ENCODE measurements at places on chromosomes 6 and 20.

- no peak for DNase-seq
Observed at GRCh38 chr6:157665180-157665579, 157.9 kb upstream of the SNX9 start.

DNA sequence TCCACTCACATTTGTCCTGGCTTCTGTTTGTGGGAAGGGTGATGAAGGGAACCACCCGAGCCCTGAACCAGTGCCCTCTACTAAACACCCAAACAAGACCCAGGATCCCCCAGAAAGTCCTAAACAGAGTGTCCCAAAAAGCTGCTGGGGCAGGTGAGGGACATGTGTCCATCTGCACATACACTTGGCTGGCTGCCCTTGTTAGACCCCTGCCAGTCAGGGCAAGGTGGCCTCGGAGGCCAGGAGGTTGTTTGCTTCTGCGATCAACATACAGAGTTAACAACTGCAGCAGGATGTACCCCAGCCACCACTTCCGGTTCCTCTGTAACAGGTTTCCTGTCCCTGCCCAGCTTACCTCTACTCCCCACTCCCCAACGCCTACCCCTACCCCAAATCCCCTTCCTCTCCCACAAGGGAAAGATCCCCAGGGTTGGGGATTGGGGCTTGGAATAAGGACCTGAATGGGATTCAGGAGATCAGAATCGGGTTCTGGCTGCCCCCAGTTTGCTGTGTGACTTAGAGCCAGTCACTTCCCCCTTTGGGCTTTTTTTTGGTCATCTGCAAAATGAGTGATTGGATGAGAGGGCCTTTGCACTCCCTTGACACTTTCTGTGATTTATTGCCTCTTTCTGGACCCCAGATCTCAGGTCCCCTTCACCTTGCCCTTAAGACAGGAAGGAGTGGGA lies 13.9 kb downstream of the DEF6 start:
- DNase-seq: no peak

DNA sequence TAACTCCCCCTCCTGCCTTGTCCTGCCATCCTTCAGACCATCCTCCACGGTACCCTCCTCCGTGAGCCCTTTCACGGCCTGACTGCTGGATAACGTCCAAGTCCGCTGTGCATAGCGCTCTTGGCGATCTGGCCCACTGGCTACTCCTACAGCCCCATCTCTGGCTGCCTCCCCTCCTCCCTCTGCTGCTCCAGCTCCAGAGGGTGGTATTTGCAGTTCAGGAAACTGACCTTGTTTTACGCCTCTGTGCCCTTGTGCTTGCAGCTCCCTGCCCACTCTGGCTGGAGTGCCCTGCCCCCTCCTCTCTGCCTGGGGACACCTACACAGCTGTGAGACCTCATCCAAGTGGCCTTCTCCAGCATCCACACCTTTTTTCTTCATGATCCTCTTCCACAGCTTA lies 6.5 kb upstream of the RREB1 start:
- no peak for DNase-seq

DNA sequence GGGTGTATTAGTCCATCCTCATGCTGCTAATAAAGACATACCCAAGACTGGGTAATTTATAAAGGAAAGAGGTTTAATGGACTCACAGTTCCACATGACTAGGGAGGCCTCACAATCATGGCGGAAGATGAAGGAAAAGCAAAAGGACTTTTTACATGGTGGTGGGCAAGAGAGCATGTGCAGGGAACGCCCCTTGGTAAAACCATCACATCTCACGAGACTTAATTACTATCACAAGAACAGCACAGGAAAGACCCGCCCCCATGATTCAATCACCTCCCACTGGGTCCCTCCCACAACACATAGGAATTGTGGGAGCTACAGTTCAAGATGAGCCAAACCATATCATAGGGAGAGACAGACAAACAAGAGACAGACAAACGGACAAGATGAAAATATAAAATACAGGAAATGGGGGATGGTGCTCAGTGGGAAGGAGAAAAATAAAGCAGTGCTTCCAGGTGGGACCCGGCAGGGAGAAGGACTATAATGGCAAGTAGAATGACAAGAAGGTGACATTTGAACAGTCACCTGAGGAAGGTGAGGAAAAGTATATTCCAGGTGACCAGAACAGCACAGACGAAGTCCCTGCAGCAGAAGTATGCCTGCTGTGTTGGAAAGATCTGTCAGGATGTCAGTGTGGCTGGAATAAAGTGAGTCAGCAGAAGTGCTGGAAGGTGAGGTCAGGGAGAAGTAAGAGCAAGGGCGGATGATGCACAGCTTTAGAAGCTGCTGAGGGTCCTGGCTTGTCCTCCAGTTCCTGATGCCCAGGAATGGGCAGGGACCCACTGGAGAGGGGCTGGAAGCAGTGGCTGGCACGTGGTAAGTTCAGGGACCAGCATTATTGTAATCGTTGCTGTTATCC lies 61.1 kb downstream of the SLC2A10 start:
- no peak for DNase-seq

DNA sequence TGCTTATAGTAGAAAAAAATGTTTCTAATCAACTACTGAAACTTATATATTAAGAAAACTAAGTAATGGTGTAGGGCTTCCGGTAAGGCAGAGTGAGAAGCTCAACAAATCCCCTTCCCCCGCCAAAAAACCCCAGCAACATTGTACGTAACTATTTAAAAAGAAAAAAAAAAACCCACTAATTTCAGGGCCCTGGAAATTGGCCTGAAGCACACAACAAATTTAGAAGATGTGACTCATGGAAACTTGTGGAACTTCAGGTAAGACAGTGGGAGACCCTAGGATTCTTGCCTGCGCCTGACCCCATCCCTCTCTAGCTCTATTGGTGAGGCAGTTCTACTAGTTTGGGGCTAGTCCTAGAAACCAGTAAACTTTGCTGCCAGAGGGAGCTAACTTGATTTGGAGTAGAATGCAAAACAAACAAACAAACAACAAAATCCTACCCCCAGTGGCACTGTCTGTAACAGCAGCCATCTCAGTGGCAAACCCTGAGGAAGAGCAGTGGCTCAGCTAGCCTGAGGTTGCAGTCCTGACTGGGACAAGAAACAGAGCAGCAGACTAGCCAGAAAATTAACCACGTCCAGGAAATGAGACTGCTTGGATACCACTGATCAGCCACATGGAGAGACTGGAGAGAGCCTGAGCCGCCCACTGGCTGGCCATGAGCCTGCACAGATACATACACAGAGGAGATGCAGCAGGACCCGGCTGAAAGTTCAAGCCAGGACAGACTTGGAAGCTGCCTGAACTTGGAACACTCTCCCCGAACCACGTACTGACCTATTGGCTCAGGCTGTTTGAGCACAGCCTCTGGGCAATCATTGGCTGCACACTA lies 135.1 kb downstream of the TBXT start:
- peak; percentile 27 for DNase-seq

GRCh38 chr6:126812651-126813050 lies 305.8 kb upstream of the RSPO3 start:
- DNase-seq: no peak

DNA sequence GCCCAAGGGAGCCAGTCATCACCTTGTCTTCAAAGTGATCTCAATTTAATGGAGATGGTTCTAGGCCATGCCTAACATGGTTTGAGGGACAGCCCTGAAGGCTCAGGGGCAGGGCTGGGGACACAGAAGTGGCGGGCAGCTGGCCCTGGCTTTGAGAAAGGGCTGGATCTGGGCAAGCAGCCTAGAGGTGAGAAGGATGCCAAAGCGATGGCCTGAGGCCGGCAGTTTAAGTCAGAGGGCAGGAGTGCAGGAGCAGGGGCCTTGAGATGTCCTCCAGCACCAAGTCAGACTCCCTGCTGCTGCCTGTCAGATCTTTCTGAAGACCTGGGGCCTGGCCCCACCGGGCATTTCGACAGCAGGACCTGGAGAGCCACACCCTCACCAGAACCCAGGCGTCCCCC lies 28.4 kb upstream of the APMAP start:
- DNase-seq: no peak

- DNase-seq: no peak
Observed at GRCh38 chr20:64065062-64065973, 2.3 kb downstream of the TCEA2 start.

DNA sequence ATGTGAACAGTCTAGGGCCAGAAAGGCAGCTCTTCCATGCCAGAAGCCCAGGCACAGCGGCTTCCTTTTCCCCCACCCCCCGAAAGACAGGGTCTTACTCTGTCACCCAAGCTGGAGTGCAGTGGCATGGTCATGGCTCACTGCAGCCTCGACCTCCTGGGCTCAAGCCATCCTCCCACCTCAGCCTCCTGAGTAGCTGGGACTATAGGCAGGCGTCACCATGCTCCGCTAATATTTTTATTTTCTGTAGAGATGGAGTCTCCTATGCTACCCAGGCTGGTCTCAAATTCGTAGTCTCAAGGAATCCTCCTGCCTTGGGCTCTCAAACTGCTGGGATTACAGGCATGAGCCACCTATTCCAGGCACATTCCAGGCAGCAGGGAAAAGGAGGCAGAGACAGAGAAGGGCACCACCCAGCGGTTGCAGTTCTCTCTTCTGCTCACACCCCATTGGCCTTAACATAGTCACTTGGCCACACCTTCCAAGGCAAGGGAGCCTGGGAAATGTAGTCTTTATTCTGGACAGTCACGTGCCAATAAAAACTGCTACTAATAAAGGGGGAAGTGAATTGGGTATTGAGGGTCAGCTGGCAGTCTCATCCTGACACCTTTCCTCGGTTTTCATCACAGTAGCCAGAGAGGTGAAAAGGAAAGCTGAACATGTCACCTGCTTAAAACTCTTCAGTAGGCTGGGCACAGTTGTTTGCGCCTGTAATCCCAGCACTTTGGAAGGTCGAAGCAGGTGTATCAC lies 205.9 kb downstream of the ZMYND8 start:
- DNase-seq: peak; percentile 61

- DNase-seq: no peak
Observed at GRCh38 chr6:31467151-31467550, 30.8 kb upstream of the MICB start.

GRCh38 chr20:11155156-11155756 lies 481.5 kb upstream of the JAG1 start:
- no peak for DNase-seq

DNA sequence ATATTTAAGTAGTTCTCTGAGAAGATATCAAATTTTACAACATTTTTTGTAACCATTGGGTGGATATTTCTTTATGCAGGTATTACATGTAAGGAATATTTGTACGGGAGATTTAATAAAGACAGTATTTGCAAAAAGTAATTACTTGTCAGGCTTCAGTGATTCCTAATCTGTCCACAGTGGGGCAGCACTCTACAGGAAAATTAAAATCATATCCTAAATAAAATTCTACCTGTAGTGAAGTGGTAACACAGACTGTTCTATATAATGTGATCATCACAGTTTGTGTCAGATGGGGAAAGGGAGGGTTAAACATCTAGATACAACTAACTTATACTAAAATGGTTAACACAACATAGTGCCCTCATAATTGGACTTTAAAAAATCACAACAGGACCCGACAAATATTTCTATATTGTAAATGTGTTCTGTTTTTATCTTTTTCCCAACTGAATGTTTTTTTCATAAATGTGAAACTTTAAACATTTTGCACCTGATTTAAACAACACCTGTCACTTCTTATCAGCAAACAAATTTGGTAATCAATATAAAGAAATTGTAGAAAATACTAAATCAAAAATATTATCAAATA lies 145.6 kb upstream of the MANEA start:
- peak; percentile 25 for DNase-seq

GRCh38 chr6:20814494-20814893 lies 280.2 kb downstream of the CDKAL1 start:
- no peak for DNase-seq

DNA sequence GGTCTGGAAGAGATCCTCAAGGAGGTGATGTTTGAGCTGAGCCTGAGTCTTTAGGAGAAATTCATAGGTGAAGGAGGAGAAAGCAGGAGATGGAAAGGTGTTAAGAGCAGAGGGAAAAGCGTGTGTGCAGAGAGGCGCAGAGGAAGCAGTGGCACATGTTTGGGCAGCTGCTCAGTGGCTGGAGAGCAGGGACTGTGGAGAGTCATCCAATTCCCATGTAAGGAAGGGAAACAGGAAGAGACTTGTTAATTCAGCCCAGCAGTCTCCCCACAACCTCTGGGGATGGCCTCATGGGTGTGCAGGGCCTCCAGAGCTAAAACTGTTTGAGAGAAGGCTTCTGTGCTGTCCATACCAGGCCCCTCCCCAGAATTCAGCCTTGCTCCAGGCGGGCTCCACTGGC lies 16.2 kb downstream of the AAR2 start:
- no peak for DNase-seq

DNA sequence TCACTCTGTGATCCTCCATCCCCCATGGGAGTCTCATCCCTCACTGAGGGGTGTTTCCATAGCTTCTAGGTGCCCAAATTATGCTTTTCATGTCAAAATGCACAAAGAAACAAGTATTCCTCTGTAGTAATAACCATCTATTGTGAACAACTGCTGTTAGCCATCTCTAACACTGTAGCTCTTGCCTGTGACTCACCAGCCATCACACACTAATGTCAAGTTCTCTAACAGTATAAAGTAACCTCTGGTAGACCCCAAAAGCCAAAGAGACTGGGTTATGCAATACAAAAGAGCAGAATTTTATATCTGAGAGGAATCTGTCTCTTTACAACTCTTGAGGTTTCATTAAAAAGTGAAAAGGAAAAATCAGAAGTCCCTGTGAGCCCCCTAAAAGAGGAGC lies 25.4 kb upstream of the IYD start:
- no peak for DNase-seq

DNA sequence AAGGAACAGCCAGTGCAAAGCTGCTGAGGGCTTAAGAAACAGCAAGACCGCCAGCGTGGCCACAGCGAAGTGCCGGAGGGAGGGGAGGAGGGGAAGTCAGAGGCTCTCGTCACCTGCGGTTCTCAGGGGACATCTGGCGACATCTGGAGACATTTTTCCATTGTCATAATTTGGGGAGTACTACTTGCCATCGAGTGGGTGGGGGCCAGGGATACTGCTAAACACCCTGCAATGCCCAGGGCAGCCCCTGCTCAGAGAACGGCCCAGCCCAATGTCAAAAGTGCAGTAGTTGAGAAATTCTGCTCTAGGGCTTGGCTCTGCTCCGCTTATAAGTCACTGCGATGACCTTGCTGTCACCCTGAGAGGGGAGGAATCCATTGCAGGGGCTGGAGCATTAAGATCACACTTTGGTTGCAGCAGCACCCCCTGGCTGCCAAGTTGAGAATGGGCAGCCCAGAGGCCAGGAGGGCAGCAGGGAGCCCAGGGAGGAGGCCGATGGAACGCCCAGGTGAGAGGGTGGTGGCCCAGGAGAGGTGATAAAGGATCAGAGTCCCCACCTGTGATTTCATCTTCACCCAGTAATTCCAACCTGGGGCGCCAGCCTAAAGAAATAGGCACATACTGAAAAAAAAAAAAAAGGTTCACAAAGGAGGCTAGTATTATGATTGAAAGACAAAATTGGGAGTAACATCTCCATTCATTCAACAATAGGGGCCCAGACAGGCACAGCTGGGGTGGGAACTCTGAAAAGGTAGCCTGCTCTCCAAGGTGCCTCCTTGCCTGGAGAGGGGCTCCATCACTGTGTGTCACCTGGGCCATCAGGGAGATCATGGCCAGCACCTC lies 218.2 kb downstream of the BMP7 start:
- no peak for DNase-seq

DNA sequence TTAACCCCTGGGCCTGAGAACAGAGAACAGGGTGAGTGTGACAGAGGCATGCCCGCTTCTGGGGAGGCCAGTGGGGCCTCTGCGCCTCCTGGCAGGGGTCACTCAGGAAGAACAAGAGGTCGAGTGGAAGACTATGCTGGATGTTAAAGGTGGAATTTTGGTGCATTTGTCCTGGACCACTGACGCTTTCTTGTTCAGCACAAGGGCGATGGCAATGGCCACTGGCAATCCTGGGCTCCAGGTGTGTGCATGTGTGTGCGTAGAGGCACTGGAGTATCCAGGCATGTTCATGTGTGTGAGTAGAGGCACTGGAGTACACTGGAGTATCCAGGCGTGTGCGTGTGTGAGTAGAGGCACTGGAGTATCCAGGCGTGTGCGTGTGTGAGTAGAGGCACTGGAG lies 23.5 kb upstream of the NPBWR2 start:
- no peak for DNase-seq
